Stimulated activated CD8-positive, alpha-beta memory T cell treated with anti-CD3 and anti-CD28 coated beads, Interleukin-7, amount 100 ng/mL, for 48 hours (primary cell): ENCODE measurements at places on chromosomes 5 and 9.

DNA sequence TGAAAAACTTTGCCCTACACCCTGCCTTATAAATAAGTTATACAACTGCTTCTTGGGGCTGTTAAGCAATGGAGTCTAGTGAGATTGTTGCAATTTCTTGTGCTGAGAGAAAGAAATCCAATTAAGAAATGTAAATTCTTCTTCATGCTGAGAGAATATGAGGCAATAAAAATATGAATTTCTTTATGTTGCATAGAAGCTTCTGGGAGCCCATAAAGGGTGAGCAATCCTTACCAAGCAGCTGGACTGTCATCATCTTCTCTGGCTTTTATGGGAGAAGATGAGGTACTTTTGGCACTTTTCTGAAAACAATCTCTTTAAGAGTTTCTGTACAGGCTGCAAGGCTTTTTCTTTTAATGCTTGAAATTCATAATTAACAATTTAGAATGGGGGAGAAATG is 204.3 kb downstream of the DMRTA1 start:
- no peak for DNase-seq

GRCh38 chr9:130714586-130715110 is 21.1 kb downstream of the EXOSC2 start:
- DNase-seq, result no peak

- no peak for DNase-seq
Observed at GRCh38 chr9:10007356-10007755, 605.4 kb downstream of the PTPRD start.

- no peak for DNase-seq
Observed at GRCh38 chr5:109326919-109327318, 82.9 kb downstream of the PJA2 start.

GRCh38 chr5:2134543-2135292 is 252.0 kb upstream of the IRX4 start:
- DNase-seq, result no peak

DNA sequence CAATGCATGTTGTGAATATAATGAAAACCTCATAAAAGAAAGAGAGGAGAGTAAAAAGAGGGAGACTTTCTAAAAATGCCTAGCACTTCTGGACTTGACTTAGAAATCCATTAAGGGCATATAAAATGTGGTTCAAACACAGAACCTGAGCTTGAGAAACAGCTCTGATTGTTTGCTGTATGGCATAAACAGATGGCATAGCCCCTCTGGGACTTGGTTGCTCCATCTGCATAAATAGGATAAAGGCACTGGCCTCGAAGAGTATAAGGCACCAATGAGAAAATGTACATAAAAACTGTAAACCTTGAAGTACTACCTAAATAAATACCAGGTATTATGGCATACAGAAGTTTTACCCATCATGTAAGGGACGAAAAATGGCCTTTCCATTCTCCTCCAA is 23.8 kb downstream of the MRPS27 start:
- no peak for DNase-seq

DNA sequence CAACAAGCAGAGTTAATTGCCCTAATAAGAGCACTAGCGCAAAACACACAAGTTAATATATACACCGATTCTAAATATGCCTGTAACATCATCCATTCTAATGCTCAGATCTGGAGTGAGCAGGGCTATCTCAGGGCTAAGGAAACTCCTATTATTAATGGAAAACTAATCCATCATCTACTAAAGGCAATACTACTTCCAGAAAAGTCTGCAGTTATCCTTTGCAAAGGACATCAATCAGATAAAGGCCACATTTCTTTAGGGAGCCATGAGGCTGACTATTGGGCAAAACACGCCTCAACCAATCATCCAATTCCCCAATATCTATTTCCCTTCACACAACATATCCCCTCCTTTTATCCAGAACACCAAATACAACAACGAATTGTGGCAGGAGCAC is 1032.3 kb upstream of the NUDT12 start:
- DNase-seq, result no peak

- no peak for DNase-seq
Observed at GRCh38 chr5:133503511-133503910, 108.8 kb downstream of the FSTL4 start.

DNA sequence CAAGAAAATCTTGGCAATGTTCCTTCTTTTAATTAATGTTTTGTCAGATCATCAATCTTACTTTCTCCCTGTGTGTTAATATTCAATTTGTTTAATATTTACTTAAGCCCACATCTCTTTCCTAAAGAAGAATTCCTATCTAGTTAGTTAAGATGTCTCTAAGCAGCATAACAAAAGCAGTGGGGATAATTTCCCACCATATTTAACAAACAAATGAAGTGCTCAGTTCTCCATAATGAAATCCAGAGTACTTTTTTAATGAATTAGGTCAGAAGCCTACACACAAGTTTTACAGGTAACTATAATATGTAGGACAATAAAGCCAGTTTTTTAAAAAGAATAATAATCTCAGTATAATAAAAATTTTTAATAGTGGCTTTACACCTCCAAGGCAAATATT is 1918.8 kb downstream of the EFNA5 start:
- no peak for DNase-seq

GRCh38 chr9:129026442-129027223 is 1.5 kb downstream of the SH3GLB2 start:
- DNase-seq, result no peak

DNA sequence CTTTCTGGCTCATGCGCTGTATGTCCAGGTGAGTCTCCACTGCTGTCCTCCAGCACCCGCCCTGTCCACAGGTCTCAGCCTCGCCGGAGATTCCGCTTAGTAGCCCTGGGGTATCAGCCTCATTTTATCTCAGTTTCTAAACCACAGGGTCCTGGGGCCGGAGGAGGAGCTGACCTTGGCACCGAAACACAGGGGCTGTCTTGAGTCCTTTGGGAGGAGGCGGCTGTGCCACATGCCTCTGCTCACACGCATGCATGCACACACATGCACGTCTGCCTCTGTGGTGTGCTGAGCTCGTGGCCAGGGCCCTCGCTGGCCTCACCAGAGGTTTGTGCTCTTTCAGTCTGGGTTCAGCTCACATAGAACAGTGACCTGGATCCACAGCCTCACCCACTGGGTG is 23.3 kb downstream of the TRIP13 start:
- no peak for DNase-seq

DNA sequence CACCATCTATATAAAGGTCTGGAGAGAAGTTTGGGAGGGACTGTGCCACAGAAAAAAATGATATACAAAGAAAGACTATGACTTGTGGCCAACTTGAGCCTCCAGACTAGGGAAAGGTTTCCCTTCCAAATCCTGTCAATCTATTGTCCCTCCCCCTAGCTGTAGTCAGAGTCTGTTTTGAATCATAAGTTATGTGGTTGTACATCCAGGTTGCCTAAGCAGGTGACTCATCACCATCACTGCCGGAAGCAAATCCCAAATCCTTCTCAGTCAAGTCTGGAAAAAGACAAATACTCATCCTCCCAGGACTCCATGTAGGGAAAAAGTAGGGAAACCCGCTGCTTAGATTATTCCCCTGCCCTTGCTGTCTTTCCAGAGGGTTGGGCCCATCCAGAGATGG is 235.7 kb downstream of the CDK5RAP2 start:
- DNase-seq, result no peak

GRCh38 chr9:90022474-90022873 is 417.7 kb downstream of the GADD45G start:
- no peak for DNase-seq

DNA sequence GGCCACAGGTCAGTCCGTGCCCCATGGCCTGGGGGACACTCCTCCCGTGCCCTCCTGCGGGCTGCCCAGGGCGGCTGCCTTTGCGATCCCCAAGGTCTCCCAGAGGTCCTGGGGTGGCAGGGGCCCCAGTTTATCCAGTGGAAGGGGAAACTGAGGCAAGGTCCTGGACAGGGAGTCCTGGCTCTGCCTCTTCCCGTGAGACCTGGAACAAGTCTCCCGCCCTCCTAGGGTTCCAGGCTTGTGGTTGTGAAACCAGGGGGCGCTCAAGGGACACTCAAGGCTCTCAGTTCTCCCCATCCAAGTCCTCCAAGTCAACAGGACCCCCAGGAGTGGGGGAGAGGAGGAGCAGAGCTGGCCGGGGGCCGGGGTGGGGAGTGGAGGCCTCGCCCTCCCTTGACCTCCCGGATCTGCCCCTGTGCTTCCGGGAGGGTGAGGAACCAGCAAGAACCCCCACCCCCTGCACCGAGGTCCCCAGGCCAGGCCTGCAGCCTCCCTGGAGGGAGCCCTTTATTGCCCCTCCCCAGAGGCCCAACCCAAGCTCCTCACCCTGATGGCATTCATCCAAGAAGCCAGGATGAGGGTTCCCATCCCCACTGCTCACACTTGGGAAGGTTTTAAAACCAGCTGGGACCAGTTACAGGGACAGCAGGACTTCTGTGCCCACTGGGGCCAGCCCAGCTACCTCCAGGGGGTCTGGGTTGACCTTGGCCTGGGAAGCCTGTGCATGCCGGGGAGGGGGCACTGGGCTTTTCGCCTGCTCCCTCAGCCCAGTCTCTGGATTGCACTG is 24.7 kb upstream of the TMEM250 start:
- no peak for DNase-seq

- DNase-seq, result no peak
Observed at GRCh38 chr9:28389411-28389810, 816.1 kb upstream of the C9orf72 start.

DNA sequence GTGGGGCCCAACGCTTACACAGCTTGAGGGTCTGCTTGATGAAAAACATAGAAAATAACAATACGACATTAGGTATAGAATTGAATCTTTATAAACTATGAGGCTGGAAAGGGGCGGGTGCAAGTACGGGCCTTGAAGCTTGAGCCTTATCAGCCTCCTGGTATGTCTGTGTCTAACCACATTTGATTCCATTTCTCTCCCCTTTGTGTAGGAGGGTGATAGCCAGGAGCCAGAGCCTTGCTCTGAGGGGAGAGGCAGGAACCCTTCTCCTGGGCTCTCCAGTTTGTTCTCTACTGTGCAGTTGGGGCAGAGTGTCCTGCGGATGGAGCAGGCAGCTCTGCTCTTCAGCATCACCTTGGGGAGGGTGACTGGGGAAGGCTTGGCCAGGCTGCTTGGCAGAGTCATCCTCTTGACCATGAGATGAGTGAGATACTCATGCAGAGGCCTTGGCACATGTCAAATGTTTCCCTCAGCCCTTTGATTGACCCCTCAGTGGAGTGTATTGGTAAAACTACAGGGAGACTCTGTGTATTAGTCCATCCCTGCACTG is 153.5 kb downstream of the SEMA6A start:
- DNase-seq, result no peak

GRCh38 chr5:9601055-9601739 is 29.0 kb downstream of the TAS2R1 start:
- no peak for DNase-seq

- no peak for DNase-seq
Observed at GRCh38 chr9:1200847-1201251, 150.7 kb downstream of the DMRT2 start.

DNA sequence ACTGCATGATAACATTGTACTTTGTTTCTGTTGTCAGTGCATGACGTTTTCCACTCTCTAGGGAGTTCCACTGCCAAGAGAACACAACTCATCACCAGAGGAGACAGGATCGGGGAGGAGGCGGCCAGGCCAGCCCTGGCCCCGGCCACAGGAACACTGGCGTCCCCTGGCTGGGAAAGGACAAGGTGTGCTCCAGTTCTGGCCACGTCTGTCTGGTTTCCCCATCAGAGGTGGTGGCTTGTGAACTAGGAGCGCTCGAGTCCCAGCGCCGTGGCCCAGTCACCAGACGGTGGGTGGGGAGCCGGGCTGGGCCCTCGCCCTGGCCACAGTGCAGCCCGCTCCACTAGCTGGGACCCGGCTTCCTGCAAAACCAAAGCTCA is 211.9 kb upstream of the IRX4 start:
- DNase-seq, result no peak
